ENCODE measurements at places on chromosomes 4 and X.

GRCh38 chr4:166422475-166422874, 549.4 kb downstream of the TLL1 start:
- no peak for DNase-seq

- DNase-seq: no peak
Observed at GRCh38 chr4:153465140-153465539, 1.0 kb upstream of the TMEM131L start.

GRCh38 chr4:26330186-26330787, 9.5 kb downstream of the RBPJ start:
- peak; percentile 71 for DNase-seq

GRCh38 chr4:183348706-183349659, 26.8 kb upstream of the CLDN24 start:
- no peak for DNase-seq
